Activated CD4-positive, alpha-beta memory T cell treated with anti-CD3 and anti-CD28 coated beads, Interleukin-2, amount 10 ng/mL, durations not matched to agents 7 days and 5 days (primary cell): ENCODE measurements at places on chromosomes 4 and X. TPM values are rescaled to one million over a fixed set of nuclear protein-coding genes. Genes with fewer than 3 reads are reported as not detected.

Gene MAGEA4
- total RNA-seq, result not detected

Gene PDGFC
- not detected for total RNA-seq

Gene RNF150
- total RNA-seq, result not detected

Gene TRIM2
- total RNA-seq, result 0.20 TPM

Gene UGT2B11
- total RNA-seq, result not detected

Gene MMRN1
- total RNA-seq, result 0.90 TPM

GRCh38 chr4:74481891-74482609, 37.1 kb downstream of the AREG start:
- no peaks in the 10 kb centered on the region for H3K4me1 ChIP-seq
- DNase-seq, result no peak
- H3K4me3 ChIP-seq, result no peak overlapping the region
- H3K27me3 ChIP-seq, result peaks cover 2% of the 10 kb centered on the region

DNA sequence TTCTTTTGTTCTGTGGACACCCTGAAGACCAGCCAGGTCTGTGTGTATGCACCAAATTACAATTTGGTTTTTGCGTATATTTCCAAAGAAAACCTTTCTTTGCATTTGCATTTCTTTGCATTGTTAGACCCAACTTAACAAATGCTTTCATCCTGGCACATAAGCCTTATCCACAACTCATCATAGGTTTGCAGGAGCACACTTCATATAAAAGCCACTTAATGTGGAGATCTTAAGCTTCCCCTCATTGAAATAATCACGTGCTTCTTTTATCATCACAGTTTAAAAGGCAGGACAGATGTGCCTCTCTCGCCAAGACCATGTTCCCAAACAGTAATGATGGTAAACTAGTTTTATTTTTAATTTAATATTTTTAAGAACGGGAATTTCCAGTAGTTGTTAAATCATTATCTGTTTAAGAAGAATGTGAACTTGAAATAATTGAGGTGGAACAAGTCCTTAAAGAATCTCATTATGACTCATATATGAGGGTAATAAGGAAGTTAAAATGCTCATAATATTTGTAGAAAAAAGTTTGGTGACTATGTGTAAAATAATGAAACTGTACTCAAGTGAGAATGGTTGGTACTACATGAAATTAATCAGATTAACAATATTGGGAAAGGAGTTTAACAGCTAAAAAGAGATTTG, 65.5 kb downstream of the GLRA3 start:
- H3K27me3 ChIP-seq, result no peaks in the 10 kb centered on the region
- no peaks in the 10 kb centered on the region for H3K36me3 ChIP-seq
- DNase-seq, result no peak
- no peaks in the 10 kb centered on the region for H3K4me1 ChIP-seq
- H3K27ac ChIP-seq, result no peak overlapping the region
- no peak overlapping the region for H3K4me3 ChIP-seq

GRCh38 chr4:145278341-145279121, 98.1 kb upstream of the OTUD4 start:
- H3K27ac ChIP-seq, result no peak overlapping the region
- no peaks in the 10 kb centered on the region for H3K4me1 ChIP-seq
- no peak overlapping the region for H3K4me3 ChIP-seq
- DNase-seq, result no peak
- peaks cover 4% of the 10 kb centered on the region for H3K27me3 ChIP-seq

DNA sequence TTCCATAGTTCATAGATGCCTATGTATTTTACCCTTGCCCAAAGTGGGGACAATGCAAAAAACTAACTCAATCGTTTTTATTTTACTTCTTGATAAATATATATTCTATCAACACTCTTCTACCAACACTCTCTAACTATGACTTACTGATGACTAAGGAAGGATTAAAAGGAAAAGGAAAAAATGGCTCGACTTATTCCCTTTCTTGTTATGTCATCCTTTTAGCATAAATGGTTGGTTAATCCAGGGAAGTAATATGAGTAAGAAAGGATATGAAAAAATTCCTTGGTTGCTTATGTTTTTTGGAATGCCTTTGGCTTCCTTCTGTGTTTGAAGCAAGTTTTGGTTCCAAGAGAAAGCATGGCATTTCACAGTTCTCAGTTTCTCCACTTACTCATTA, 1087.1 kb downstream of the C4orf33 start:
- no peaks in the 10 kb centered on the region for H3K27me3 ChIP-seq
- no peaks in the 10 kb centered on the region for H3K36me3 ChIP-seq
- H3K4me3 ChIP-seq, result no peak overlapping the region
- no peak overlapping the region for H3K27ac ChIP-seq
- no peak for DNase-seq
- no peaks in the 10 kb centered on the region for H3K4me1 ChIP-seq

DNA sequence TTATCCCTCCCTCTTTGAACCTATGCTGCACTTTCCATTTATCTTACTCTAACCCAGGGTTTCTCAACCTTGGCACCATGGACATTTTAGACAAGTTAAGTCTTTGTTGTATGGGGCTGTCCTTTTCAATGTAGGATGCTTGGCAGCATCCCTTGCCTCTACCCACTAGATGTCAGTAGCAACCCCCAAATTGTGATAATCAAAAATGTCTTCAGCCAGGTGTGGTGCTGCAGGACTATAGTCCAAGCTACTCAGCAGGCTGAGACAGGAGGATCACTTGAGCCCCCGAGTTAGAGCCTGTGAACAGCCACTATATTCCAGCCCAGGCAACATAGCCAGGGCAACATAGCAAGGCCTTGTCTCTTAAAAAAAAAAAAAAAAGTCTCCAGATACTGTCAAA, 7.0 kb downstream of the LRCH2 start:
- no peaks in the 10 kb centered on the region for H3K27me3 ChIP-seq
- H3K27ac ChIP-seq, result no peak overlapping the region
- H3K4me3 ChIP-seq, result no peak overlapping the region
- no peaks in the 10 kb centered on the region for H3K4me1 ChIP-seq

DNA sequence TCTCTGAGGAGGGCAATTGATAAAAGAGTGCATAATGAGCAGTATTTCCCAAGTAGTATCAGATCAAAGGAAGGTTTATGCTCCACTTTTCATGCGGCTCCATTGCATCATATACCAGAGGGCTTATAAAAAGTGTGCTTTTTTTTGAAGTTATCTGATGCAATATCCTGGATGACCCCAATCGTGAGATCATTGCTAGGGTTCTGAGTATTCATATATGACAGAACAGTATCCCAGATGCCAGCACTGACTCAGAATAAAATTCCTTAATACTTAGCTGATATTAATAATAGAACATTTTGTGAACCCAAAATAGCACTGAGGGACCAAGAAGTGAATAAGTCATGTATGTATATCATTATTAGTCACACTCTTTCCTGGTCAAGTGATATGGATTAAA, 945.5 kb upstream of the AGA start:
- H3K27me3 ChIP-seq, result no peaks in the 10 kb centered on the region
- H3K27ac ChIP-seq, result no peak overlapping the region
- DNase-seq, result no peak
- H3K4me3 ChIP-seq, result no peak overlapping the region

- H3K36me3 ChIP-seq, result no peaks in the 10 kb centered on the region
- H3K27me3 ChIP-seq, result peaks cover 10% of the 10 kb centered on the region
Observed at GRCh38 chrX:84187533-84188319, at the start of gene RPS6KA6. Gene RPS6KA6 (minus strand): TSS chrX:84188199. CDS start chrX:84187899, 300 bp downstream.

DNA sequence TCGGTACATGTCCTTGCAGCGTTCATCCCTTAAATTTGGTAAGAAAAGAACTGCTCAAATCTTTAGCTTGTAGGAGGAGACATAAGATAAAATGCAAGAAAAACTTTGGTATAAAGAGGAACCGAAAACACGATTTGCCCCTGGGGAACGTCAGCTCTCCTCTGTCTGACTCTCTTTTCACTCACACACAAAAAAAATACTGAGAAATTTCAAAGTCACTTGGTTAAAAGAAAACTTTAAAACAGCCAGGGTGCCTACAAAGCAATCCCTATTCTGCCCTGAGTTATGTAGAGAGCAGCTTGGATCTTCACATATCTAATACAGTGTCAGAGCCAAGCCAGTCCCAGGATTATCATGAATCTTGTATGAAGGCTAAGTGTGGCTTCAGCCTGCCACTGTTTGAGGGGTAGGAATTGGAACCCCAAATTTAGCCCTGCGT, 248.5 kb upstream of the CXXC4 start:
- no peaks in the 10 kb centered on the region for H3K27me3 ChIP-seq
- no peaks in the 10 kb centered on the region for H3K4me1 ChIP-seq
- no peaks in the 10 kb centered on the region for H3K36me3 ChIP-seq
- no peak for DNase-seq
- no peak overlapping the region for H3K4me3 ChIP-seq

DNA sequence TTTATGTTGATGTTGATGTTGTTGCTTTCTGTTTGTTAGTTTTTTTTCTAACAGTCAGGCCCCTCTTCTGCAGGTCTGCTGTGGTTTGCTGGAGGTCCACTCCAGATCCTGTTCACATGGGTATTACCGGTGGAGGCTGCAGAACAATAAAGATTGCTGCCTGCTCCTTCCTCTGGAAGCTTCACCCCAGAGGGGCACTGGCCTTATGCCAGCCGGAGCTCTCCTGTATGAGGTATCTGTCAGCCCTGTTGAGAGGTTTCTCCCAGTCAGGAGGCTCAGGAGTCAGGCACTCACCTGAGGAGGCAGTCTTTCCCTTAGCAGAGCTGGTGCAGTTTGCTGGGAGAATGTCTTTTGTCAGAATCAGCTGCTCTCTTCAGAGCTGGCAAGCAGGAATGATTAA, 34.7 kb downstream of the CDX4 start:
- no peak overlapping the region for H3K4me3 ChIP-seq
- DNase-seq, result no peak
- H3K36me3 ChIP-seq, result no peaks in the 10 kb centered on the region
- H3K4me1 ChIP-seq, result no peaks in the 10 kb centered on the region
- H3K27ac ChIP-seq, result no peak overlapping the region
- no peaks in the 10 kb centered on the region for H3K27me3 ChIP-seq

DNA sequence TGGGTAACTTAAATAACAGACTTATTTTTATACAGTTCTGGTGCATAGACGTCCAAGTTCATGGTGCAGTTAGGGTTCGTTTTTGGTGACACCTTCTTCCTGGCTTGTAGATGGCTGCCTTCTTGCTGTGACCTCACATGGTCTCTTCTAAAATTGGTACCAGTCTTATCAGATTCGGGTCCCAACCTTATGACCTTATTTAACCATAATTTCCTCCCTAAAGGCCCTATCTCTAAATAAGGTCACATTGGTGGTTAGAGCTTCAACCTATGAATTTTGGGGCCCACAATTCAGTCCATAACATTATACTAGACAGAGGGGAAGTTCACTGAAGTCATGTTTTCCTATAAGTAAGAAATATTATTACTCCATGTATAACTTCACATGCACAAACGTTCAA, 128.0 kb downstream of the CFAP299 start:
- DNase-seq, result no peak
- H3K27me3 ChIP-seq, result no peaks in the 10 kb centered on the region
- H3K4me1 ChIP-seq, result peaks cover 10% of the 10 kb centered on the region
- no peak overlapping the region for H3K4me3 ChIP-seq
- peaks cover 3% of the 10 kb centered on the region for H3K36me3 ChIP-seq

DNA sequence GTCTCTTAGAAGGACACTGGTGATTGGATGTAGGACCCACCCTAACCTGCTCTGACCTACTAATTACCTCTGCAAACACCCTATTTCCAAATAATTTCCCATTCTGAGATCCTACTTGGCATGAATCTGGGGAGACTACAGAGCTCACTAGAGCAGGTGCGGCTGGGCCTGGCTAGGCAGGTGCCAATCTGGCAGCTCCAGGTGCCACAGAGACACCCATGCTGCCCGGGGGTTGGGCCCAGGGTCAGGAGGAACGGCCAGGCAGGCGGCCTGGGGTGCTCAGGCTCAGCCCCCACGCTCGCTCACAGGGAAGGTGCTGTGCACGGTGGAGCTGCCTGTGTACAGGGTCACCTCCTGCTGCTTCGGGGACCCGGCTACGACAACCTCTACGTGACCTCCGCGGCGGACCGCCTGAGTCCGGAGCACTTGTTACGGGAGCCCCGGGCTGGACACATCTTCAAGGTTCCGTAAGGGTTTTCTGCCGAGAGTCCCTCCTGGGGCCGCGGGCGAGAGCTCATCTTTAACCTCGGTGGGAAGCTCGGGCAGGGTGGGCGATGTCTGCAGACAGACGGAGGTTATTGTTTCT, 26.5 kb upstream of the PLCXD1 start:
- no peak overlapping the region for H3K27ac ChIP-seq
- peaks cover 7% of the 10 kb centered on the region for H3K4me1 ChIP-seq
- H3K27me3 ChIP-seq, result no peaks in the 10 kb centered on the region
- no peaks in the 10 kb centered on the region for H3K36me3 ChIP-seq
- peak; percentile 9 for DNase-seq

- H3K27me3 ChIP-seq, result no peaks in the 10 kb centered on the region
- H3K27ac ChIP-seq, result no peak overlapping the region
- peaks cover 4% of the 10 kb centered on the region for H3K36me3 ChIP-seq
Observed at GRCh38 chr4:3384771-3385710, 56.7 kb upstream of the HGFAC start.

DNA sequence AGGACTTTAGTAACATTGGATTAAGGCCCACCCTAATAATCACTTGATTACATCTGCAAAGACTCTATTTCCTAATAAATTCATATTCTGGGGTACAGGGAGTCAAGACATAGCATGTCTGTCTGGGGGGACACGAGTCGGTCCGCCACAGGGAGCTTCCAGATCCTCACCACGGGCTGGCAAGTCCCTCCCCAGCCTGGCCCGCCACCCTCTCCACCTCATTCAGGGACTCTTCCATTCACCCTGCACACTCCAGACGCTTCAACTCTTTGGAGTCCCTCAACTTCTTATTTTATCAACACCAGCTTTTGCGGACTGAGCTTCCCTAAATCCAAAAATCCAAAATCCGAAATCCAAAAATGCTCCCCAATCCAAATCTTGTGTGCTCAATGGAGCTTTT, 71.2 kb downstream of the DCTD start:
- H3K36me3 ChIP-seq, result no peaks in the 10 kb centered on the region
- no peak overlapping the region for H3K4me3 ChIP-seq
- no peaks in the 10 kb centered on the region for H3K4me1 ChIP-seq
- no peak for DNase-seq
- no peak overlapping the region for H3K27ac ChIP-seq
- H3K27me3 ChIP-seq, result no peaks in the 10 kb centered on the region

- peaks cover 90% of the 10 kb centered on the region for H3K4me1 ChIP-seq
- H3K4me3 ChIP-seq, result no peak overlapping the region
- H3K36me3 ChIP-seq, result peaks cover 12% of the 10 kb centered on the region
- no peaks in the 10 kb centered on the region for H3K27me3 ChIP-seq
Observed at GRCh38 chr4:148056879-148057278, 325.0 kb downstream of the ARHGAP10 start.

DNA sequence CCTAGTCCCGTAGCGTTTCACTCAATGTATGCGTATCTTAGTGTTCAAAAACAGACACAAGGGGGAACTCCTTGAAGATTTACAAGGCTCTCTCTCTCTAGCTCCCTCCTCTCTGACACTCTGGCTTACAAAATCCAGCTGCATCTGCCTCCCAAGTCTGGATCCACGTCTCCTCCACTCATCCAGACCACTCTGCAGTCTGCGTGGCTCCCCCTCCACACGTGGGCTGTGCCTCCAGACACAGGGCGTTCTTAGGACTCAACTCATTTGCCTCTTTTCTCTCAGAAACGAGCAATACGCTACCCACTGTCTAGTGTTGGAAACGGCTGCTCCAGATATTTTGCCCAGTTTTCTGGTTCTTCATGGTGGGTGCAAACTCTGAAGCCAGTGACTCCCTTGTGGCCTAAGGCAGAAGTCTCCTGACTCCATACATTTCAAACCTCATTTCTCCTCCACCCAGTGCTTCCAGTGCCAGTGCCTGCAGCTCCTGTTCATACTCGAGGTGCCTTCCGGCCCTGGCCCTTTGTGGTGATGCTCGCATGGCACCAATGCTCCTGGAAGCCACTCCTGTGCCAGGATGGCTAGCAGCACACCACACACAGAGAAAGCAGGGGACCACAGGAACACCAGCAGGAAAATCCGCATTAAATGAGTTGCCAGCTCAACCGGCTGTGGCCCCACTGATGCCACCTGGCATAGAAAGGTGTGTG, 24.1 kb downstream of the NAT8L start:
- no peak overlapping the region for H3K27ac ChIP-seq
- H3K4me3 ChIP-seq, result no peak overlapping the region
- no peak for DNase-seq
- H3K27me3 ChIP-seq, result peaks cover 2% of the 10 kb centered on the region
- H3K36me3 ChIP-seq, result no peaks in the 10 kb centered on the region
